ENCODE measurements at places on chromosomes 4 and X. TPM values are rescaled to one million over a fixed set of nuclear protein-coding genes. Genes with fewer than 3 reads are reported as not detected.

Gene TCEAL7
- 393 TPM for polyA plus RNA-seq

Gene NXF3
- not detected for polyA plus RNA-seq

Gene NSG1
- polyA plus RNA-seq = 2.4 TPM

Gene BTC
- 5.5 TPM for polyA plus RNA-seq

Gene PNMA5
- not detected for polyA plus RNA-seq

DNA sequence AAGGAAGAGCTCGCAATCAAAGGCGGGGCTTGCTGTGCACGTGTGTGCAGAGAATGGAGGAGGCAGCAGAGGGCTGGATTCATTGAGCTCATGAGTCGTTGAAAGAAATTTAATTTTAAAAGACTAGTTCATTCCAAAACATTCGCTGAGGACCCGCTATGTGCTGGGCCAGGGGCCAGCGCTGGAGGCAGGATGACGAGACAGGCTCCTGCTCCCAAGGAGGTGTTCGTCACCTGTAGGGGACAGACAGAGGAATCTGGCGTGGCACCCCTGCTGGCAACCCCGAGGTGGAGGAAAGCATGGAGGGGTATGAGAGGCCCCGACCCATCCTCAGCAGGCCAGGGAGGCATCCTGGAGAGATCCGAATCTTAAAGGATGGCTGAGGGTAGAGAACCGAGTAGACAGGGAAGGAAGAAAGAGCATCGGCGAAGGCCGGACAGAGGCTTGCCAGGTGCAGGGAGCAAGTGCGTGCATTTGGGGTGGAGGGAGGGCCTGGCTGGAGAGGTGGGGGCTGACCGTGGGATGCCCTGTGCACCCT lies 96.4 kb downstream of the CPZ start:
- DNase-seq = no peak

GRCh38 chr4:131091896-131092295 lies 1995.9 kb downstream of the C4orf33 start:
- DNase-seq = peak; percentile 8

All from muscle of arm (tissue), 14 donors.